ENCODE measurements at places on chromosomes 3 and 15.
A peak's percentile ranks its signal among the peaks of the same experiment; 100 is the strongest.

- DNase-seq: no peak
Observed at GRCh38 chr3:51354731-51355615, 30.1 kb upstream of the MANF start.

DNA sequence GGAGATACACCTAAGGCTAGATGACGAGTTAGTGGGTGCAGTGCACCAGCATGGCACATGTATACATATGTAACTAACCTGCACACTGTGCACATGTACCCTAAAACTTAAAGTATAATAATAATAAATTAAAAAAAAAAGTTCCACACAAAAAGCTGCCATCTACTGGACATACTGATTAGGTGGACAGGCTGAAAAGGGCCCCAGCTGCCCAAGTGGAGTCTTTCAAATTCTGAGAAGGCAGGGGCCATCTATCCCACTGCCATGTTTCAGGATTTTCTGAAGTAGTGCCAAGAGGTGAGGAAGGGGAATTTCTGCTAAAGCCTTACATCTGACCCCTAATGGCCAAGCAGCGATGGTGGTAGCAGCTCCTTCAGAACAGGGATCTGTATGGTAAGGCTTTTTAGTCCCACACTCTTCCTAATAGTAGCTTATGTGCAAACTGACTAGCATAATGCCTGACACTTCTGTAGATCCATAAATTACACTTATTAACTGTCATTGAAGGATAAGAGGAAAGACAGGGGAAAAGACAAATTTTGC, 7.7 kb downstream of the FSTL1 start:
- DNase-seq: no peak

DNA sequence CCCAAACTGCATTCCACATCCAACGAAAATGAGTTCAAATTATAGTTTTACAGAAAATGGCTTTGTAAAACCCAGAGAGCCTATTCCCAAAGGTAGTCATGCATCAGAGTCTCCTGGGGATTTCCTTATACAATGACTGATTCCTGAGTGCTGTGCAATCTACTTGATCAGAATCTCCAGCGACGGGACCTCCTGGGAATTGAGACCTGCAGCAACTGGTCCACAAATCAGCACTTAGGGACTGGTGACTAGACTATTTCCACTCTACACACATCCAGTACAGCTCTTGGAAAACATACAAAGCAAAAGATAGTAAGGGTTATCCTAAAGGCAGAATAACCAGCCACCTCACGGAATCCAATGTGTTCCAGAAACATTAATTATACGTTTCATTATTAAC, 871.0 kb upstream of the CFAP20DC start:
- no peak for DNase-seq

DNA sequence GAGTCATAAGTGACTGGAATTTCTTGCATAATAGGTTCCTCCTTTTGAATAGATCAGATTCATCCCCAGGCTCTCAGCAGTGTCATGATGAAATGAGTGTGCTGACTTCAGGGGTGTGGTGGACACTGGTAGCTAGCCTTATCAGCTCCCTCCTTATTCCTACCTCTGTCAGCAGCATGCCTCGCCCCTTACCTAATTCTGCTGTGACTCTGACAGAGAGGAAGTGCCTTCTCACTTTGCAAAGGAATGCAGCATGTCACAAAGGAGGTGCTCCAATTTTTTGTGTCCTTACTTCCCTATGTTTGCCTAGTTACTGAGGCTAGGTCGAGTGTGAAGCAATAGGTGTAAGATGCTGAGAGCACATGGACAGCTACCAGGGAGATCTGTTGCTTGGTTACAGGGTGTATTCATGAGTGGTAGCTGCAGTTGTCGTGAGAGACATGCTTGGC, 90.6 kb downstream of the TNFAIP8L3 start:
- DNase-seq: no peak

DNA sequence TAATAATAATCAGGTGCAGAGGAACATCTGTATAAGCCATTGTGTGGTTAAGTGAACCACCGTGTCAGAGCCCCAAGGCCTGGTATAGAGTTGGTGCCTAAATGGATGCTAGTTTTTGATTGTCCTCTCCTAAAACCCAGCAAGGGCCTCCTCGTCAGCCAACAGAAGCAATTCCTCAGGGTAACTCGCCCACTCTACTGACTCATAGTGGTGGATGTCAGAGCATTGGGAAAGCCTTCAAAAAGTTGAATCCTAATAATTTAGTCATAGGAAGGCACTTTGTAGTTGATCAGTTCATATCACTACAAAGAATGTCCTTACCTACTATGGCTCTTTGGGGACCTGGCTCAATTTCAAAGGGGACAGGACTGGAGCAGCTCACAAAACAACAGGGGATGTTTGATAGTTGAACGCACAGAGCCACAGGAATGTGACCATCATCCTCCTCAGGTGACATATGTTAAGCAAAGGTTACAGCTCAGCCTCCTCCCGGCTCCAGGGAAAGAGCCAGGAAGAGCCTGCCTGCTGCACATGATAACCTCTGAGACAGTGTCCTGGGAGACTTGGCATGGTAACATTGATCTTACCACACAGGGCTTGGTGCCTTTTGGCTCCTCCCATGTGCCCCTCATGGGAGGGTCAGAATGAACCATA, 338.7 kb downstream of the CLSTN2 start:
- DNase-seq: no peak

DNA sequence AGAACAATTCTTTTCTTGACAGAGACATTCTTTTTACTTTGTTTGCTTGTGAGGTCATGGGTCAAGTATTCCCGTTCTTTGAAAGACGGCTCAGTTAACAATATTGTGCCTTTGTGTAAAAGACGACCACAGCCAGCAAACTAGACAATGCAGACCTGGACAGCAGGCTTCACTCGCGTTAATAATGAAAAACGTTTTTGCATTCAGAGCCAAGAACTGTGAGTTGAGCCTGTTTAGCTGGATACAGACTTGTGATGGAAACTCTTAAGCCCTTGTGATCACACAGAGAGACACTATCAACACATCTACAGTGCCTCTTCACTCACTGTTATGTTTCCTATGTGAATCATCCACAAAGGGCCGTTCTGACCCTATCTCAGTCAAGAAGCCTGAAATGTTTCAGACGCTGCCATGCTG, 37.3 kb upstream of the CMTM7 start:
- no peak for DNase-seq

DNA sequence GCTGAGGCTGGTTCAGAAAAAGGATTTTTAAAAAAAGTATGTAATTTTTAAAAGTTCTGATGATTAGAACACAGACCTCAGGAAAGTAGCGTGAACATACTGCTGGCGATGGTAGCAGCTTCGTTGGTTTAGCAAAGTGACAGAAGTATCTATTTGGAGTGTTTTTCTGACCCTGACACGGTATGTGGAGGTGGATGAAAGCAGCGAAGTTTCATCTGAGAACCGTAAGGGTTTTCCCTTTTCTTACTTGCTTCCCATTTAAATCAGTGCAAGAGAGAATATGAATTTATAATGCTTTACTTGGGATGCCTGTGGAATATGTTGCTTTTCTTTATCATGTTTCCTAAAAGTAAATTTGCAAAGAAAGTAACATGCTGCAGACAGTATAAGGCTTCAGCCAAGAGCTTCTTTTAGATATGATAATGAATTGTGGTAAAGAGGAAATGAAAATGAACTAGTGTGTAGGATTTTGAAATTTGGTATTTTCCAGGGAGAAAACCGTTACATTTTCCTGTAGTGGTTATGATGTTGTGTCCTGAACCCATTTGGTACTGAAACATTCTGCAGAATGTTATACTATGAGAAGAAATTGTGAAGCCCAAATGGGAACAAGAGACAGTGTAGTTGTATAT, 3.9 kb downstream of the CHST2 start:
- DNase-seq: no peak

GRCh38 chr3:14274612-14274936, 96.0 kb downstream of the LSM3 start:
- no peak for DNase-seq

- no peak for DNase-seq
Observed at GRCh38 chr3:10342781-10343180, 21.9 kb upstream of the SEC13 start.

GRCh38 chr3:118098827-118099226, 935.8 kb downstream of the IGSF11 start:
- no peak for DNase-seq

DNA sequence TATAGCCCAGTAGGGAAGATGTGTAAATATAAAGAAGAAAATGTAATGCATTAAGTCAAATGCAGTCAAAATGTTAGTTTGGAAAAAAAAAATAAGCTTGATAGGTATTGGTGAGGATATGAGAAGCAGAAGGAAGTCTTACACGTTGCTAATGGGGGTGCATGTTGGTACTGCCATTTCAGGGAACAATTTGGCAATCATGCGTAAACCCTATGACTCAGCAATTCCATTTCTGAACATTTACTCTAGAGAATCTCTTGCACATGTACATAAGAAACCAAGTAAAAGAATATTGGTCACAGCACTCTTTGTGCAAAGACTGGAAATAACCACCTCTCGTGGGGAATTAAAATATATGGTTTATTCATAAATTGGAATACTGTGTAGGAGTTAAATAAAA, 35.5 kb upstream of the TIMP4 start:
- DNase-seq: peak; percentile 19

DNA sequence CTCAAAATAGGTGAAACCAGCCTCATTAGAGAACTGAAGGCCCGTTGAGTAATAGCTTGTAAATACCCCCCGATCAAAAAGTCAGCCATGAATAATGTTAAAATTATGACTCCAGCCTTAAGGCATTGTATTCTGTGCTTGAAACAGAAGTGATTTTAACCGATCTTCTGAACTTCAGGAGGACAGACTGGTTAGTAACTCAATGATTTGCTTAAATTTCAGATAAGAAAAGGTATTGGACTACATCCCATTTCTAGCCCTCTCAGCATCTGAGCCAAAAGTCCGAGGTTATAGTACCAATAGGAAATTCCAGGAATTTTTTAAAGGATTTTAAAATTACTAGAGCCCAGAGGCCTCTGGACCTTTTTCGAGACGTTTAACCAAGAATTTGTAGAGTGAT, 67.7 kb upstream of the FGF12 start:
- no peak for DNase-seq

DNA sequence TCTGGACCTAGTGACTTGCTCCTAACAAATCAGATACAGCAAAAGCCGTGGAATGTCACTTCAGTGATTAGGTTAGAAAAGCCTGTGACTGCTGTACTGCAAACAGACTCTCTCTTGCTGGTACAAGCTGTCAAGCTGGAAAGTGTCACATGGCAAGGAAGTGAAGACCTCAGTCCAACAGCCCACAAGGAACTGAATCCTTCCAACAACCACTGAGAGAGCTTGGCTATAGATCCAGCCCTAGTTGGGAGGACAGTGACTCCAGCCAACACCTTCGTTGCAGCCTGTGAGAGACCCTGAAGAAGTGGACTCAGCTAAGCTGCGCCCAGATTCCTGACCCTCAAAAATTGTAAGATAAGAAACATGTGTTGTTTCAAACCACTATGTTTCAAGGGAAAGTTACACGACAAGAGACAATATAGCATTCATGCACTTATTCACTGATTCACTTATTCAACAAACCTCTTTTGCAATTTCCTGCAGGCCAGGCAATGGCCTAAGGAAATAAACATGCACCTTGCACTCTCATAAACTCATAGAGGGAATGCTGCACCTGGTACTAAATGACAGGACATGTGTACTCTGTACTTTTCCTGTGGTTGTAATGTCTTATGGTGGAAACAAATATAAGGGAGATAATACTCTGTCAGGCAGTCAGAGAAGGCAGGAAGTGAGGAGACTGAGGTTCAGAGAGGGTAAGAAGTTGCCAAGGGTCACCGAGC, 142.9 kb downstream of the CADPS start:
- no peak for DNase-seq

DNA sequence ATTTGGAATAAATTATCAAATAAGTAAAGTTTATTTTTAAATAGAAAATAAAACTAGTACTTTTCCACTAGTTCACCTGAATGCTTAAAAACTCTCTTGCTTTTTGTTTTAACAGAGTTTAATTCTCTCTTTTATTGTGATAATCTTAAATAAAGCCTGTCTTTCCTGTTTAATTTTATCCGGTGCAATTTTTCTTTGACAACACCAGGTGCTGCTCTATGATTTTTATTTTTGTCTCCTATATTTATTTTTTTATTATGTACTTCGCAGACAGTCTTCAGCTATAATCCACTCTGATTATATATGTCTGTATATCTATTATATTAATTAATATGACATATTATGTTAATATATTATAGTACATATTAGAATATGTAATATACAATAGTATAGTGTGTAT, 1293.0 kb upstream of the EPHA6 start:
- no peak for DNase-seq

- DNase-seq: no peak
Observed at GRCh38 chr3:146513386-146514051, 30.9 kb downstream of the PLSCR1 start.

- DNase-seq: peak; percentile 41
Observed at GRCh38 chr15:74869726-74870407, 3.3 kb downstream of the SCAMP2 start.

DNA sequence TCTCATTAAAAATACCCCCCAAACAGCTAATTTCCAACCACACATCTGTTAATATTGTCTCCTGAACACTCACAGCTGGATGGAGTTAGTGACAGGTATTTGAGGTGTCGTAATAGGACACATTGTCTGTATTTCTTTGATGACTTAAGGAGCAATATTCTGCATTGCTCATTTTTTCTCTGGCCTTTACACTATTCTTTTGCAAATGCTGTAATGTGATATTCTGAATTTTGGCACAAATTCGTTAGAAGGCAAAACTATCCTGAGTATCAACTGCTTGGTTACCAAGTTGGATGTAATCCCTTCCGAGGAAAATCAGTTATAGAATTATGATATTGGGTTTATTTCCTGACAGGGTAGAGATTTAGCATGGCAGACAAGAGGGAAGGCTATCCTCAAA, 1030.2 kb downstream of the MCTP2 start:
- DNase-seq: no peak

GRCh38 chr15:73293773-73294172, 75.0 kb downstream of the HCN4 start:
- no peak for DNase-seq

DNA sequence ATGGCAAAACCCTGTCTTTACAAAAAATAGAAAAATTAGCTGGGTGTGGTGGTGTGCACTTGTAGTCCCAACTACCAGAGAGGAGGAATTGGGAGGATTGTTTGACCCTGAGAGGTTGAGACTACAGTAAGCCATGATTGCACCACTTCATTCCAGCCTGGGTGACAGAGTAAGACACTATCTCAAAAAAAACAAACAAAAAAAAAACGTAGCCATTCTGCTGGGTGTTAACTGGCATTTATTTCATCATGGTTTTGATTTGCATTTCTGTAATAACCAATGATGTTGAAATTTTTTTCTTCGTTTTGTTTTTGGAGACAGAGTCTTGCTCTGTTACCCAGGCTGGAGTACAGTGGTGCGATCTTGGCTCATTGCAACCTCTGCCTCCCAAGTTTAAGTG, 63.3 kb downstream of the RPLP1 start:
- no peak for DNase-seq

DNA sequence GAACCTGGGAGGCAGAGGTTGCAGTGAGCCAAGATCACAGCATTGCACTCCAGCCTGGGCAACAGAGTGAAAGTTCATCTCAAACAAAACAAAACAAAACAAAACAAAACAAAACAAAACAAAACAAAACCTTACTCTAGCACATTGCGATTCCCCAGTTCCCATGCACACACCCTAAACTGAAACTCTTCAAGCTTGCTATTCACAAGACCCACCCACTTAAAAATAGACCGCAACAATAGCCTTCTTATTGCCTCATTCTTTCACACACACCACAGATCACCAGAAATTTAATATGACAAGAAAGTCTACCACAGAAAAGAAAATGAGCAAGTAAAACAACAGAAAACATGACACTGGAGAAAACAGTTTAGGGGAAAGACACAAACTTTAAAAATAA, 598.4 kb downstream of the FHIT start:
- no peak for DNase-seq
